ENCODE measurements at places on chromosomes 1 and 21. TPM values are rescaled to one million over a fixed set of nuclear protein-coding genes. Genes with fewer than 3 reads are reported as not detected.
A peak's percentile ranks its signal among the peaks of the same experiment; 100 is the strongest.

Gene RNF19B
- 32.8 TPM for total RNA-seq

Gene SHE
- total RNA-seq = not detected

GRCh38 chr1:1320666-1321448 lies 3.6 kb downstream of the INTS11 start:
- no peak for DNase-seq

GRCh38 chr1:163174524-163175437 lies 27.9 kb downstream of the RGS5 start:
- DNase-seq = peak; percentile 21

Gene KIRREL1
- 119 TPM for total RNA-seq

- no peak for DNase-seq
Observed at GRCh38 chr1:116273042-116273783, 99.8 kb upstream of the ATP1A1 start.

- DNase-seq = no peak
Observed at GRCh38 chr1:193338194-193338593, 151.8 kb upstream of the B3GALT2 start.

GRCh38 chr1:26019641-26020315 lies 1.8 kb upstream of the EXTL1 start:
- DNase-seq = no peak

Gene RIIAD1
- not detected for total RNA-seq

DNA sequence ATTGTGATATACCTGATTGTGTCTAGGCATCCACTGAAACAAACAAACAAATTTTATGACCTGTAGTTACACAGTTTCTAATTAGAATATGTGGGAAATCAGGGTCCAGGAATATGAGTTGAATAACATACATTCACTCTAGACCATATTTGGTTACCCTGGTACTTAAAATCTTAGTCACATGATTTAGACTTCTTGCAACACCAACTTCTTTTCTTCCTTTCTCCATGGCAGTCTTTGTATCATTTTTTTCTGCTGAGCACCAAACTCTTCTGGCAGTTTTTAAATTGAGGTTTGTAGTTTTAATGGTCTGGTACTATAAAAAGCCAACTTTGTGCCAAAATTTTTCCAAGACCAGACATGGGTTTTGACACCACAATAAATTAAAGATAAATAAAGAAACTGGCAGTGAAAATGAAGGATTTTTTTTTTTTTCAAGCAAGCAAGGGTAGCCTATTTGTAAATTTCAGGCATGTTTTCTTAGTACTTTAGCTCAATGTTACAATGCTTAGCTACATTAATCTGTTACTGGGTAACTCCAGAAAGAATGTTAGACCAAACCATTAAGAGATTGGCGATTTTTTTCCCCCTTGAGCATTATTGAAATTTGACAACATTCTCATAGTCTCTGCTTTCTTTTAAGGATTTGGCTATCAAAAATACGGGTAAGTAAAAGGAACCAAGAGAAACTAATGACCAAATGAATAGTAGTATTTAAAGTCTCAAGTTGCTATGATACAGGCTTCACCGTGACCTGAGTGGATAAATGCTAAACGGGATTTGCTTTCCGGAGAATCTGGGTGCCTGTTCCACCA lies 108.5 kb downstream of the NFIA start:
- no peak for DNase-seq
